ENCODE measurements at places on chromosomes 4 and X.

DNA sequence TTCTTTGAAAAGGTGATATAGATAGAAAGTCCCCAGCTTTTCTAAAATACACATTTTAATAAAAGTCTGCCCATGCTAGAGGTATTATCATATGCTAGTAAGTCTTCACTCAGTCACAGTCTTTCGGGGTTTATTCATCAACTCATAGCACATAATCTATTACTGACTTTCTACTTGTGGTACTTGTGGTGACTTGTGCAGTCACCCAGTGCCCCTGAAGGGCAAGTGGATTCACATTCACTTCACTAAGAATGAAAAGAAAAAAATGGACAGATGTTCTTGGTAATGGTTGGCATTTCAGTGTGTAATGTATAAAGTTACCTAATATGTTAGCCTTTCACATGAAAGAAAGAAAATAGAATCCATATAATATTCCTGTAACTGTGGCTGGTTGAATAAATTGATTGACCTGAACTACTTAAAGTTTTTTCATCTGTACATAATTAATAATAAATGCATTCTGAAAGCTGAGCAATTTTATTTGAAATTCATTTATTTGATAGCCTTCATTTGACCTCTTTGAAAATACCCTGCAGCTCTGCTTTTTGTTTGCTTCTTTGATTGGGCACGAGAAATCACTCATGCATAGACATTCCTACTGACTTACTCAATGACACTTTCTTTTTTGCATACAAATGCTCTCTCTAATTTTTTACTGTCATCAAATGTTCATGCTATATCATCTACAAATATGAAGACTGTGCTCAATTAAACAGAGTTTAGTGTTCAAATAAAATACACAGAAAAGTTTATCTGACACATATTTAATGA, 39.5 kb upstream of the ZNF330 start:
- DNase-seq, result no peak

- DNase-seq, result peak; percentile 63
Measured at GRCh38 chrX:47751670-47752069, 85.0 kb upstream of the ZNF81 start.

DNA sequence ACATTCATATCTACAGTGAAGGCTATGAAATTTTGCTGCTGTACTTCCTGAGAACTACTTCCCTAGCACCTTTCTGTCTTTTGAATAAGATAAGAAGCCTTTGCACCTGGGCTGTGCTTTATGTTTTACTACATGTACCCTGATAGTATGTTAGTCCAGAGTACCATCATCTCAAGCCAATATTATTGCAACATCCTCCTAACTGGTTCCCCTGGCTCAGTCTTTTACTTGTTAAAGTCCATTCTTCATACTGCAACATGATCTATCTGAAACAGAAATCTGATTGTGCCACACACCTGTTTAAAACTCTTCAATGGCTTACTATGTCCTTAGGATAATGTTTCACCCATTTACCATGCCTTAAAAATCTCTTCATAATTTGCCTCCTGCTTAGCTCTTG, 102.3 kb downstream of the AGTR2 start:
- no peak for DNase-seq

DNA sequence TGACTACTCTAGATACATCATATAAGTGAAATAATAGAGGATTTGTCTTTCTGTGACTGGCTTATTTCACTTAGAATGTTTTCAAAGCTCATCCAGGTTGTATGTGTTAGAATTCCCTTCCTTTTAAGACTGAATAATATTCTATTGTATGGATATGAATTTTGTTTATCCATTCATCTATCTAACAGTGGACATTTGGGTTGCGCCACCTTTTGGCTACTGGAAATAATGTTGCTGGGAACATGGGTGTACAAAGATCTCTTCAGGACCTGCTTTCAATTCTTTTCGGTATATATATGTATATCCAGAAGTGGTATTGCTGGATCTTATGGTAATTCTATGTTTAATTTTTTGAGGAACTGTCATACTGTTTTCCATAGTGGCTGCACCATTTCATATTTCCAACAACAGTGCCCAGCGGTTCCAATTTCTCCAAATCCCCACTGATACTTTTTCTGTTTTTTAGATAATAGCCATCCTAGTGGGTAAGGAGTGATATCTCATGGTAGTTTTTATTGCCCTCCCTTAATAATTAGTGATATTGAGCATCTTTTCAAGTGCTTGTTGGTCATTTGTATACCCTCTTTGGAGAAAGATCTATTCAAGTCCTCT, 3.4 kb upstream of the SCD5 start:
- no peak for DNase-seq

DNA sequence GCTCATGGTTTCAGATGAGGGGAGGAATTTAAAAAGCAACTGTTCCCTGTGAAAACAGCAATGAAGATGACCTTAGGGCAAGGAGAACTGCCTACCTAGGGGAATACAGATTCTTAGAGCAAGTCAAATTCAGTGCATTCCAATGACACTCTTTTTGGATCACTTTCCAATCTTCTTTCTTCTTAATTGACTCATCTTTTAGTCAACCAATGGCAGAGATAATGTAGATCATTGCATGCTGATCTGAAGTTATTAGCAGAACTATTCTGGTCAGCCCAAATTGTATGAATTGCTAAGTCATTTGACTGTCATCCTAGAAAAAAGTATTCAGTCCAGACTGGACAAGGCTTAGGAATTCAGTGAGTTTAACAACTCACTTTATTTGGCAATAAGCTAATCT, 12.6 kb upstream of the NR3C2 start:
- DNase-seq, result no peak

- no peak for DNase-seq
Measured at GRCh38 chrX:110852180-110852579, 56.6 kb upstream of the CHRDL1 start.

DNA sequence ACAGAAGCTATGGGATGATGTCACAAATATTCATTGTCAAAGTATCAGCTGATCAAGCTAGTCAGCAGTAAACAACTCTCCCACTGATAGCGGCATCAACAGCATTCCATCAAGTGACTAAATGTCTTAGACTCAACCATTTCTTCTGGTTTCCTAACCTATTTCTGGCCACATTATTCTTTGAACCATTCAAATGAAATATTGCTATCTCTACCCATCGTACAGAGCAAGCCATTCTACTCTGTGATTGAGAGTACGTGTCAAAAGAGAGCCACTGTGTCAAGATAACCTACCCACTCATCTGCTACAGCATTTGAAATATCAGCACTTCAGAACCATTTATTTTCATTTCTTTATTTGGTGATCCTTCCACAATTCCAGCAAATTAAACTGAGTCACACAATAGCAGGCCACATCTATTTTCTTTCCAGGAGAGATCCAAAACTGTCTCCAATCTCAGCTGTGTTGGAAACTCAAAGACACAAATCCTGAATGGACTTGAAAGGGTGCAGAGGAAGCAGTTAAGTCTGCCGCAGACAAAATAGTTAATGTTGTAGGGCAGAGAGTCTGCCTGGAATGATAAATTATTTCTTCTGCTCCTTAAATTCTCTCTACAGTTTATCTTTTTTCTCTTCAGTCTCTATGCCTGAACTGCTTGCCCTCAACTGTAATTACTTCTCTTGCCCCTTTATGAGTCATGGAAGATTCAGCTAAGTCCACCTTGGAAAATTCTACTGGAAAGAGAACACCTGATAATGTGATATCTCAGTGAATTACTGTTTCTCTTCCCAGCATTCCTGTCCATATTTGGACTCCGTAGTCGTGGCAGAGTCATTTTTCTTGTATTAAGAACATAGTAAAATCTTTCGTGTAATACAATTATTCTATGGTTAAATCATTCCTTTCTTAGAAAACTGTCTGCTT, 364.8 kb downstream of the PDGFC start:
- no peak for DNase-seq

DNA sequence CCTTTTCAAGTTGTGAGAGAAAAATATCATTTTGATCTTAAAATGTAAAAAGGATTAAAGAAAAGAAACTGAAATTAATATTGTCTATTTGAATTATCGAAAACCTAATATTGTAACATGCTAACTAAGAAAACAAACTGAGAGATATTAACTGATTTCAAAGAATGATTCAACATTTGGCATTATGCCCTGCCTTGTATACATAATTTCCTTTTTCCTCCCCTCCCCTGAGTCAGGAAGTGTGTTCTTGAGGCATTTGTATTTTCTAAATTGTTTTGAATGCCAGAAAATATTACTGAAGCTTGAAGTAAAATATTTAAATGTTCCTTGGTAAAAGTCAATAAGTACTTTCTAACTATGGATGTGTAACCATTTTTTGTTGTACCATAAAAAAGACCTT, 49.4 kb downstream of the RPS6KA3 start:
- no peak for DNase-seq

- DNase-seq, result no peak
Measured at GRCh38 chr4:181971411-181971810, 271.8 kb upstream of the TENM3 start.

- no peak for DNase-seq
Measured at GRCh38 chr4:159736411-159736810, 633.5 kb downstream of the RAPGEF2 start.

- DNase-seq, result no peak
Measured at GRCh38 chr4:38815885-38816782, 11.5 kb upstream of the TLR1 start.

GRCh38 chr4:142550965-142551364, 295.1 kb downstream of the INPP4B start:
- DNase-seq, result no peak

- no peak for DNase-seq
Measured at GRCh38 chr4:104532677-104533076, 38.0 kb upstream of the CXXC4 start.

- no peak for DNase-seq
Measured at GRCh38 chr4:3375688-3376087, 66.1 kb upstream of the HGFAC start.

- DNase-seq, result no peak
Measured at GRCh38 chrX:8462488-8462887, 2.1 kb upstream of the VCX3B start.

DNA sequence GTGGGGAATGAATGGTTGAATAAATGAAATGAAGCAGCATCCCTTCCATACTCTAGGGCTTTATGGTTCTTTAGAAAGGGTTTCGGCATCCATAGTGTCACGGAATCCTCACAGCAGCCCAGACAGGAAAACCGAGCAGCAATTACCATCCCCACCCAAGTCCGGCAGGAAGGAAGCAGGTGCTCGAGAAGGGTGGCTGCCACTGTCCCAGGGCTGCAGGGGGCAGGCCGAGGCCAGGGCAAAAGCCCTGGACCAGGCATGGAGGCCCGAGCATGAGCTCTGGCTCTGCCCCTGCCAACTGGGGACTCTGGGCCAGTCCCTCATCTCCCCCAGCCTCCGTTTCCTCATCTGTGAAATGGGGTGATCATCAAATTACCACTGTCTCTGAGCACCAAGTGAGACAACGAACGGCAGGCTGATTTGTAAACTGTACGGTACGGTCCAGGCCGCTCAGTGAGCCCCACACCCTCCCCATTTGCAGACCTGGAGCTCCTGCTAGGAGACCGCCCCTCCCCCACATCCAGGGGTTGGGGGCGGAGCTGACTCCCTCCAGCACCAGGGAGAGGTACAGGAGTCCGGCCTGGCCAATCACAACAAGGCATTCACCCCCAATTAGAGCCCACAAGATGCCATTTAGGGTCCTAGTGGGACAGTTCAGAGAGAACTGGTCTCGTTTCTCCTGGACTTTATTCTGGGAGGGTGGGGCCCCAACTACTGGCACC, 100.4 kb downstream of the WFS1 start:
- no peak for DNase-seq

GRCh38 chr4:27716693-27717430, 856.2 kb downstream of the STIM2 start:
- no peak for DNase-seq

DNA sequence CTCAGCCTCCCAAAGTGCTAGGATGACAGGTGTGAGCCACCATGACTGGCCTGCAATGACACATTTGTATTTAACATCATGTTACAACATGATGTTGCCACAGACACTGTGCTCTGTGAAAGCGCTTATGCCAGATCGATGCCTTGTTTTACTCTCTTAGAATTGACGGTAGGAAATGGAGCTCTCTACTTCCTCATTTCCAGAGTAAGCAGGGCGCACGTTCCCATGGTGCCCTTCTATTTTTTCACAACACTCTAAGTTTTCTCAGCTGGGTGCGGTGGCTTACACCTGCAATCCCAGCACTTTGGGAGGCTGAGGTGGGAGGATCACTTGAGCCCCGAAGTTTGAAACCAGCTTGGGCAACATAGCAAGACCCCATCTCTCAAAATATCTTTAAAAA, 60.7 kb upstream of the DHRSX start:
- no peak for DNase-seq

GRCh38 chr4:1187182-1187581, 14.8 kb upstream of the SPON2 start:
- no peak for DNase-seq

DNA sequence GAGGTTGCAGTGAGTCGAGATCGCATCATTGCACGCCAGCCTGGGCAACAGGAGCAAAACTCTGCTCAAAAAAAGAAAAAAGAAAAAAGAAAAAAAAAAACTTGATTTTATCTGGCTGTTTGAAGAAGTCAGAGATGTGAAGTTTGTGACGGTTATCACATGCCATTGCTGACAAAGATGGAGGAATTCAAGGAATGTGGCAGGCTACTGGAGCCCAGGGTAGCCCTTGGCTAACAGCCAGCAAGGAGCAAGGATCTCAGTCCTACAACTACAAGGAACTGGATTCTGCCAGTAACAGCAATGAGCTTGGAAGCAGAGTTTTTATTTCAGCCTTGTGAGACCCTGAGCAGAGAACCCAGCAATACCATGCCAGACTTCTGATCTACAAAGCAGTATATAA, 24.3 kb upstream of the TET2 start:
- no peak for DNase-seq

DNA sequence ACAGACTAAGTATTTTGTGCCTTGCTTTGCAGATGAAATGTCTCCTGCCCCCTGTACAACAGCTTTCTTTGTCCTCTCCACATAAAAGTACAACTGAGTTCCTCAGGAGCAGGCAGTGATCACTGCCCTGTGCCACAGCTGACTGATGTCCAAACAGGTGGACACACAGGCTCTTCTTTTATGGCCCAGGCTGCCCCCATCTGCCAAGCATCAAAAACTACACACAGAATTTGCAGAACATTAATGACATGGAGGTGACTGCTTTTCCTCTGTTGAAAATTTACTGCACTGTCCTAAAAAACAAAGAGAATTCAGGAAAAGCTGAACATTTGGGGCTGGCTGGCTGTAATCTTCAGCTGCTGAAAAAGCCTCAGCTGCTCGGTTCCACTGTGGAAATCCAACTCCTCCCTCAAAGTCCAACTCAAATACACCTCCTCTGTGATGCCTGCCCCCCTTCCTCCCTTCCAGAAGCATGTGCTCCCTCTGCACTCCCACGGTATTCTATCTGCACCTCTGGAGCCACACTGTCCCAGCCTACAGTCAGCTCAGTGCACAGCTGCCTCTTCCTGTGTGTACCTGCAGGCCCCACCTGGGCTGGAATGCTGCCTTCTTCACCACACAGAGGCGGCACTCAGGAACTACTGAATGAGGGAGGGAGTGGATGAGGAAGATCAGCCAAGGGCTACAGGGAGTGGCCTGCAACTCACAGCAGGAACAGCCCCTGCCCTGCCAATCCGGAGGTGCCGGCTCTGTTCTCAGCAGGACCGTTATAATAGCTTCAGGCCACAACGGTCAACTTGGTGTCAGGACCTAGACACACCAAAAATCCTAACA, 10.3 kb downstream of the AFAP1 start:
- DNase-seq, result peak; percentile 72

- DNase-seq, result no peak
Measured at GRCh38 chrX:30530606-30531005, 47.0 kb downstream of the TASL start.

All from upper lobe of right lung (tissue), 1 donor.